ENCODE measurements at places on chromosomes 16 and 17.

DNA sequence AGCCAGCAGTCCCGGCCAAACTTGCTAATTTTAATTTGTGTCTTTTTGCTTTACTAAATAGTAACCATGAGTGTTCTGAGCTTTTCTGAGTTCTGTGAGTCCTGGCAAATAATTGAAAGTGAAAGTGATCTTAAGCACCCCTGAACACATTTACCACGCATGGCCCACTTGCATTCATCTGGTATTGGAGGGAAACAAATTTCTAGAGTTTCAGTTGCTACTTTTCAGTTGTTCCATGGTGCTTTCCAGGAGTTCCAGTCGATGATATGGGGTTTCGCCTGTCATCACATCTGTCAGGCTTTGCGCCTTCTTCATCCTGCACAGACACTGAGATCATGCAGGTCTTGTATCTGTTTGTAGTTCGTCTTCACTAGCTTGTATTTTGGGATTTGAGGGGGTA, 44.1 kb downstream of the CRLF3 start:
- no peak for DNase-seq

DNA sequence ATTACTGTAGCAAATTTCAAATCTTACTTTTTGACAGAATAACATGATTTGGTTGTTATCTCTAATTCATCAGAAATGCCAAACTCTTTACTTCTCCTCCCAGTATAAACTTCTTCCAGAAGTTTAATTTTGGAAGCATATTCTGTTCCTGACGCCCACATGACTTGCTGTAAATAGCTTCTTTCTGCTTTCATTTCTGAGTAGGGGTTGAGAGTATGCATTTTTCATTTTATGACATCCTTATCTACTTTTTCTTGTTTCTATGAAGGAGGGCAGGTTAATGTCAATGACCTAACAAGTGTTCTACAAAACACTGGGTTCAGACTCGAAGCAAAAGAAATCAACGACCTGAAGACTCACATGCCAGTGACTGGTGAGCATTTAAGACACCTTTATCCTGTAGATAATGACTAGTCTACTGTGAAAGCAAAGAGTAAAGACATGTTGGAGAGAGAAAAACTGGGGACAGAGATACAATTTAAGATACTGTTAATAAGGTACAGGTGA, 36.5 kb upstream of the EFCAB3 start:
- DNase-seq: no peak

DNA sequence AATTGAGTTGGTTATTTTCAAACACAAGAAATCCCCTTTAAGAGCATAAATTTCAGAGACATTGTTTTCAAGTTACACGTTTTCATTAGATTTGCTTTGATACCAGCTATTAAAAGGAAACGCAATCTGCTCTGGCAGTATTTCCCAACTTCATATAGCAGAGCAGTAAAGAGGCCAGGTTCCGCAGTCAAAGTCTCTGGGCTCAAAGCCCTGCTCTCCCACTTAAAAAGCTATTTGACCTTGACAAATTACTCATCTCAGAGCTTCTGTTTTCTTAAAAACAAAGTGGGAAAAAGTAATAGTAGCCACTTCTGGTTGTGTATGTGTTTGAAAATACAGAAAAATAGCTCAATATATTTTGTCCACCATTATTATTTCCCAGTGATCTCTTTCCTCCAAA, 89.7 kb upstream of the CDYL2 start:
- DNase-seq: no peak

- DNase-seq: peak; percentile 6
Observed at GRCh38 chr17:69551212-69552010, 136.9 kb downstream of the MAP2K6 start.

- no peak for DNase-seq
Observed at GRCh38 chr16:72380283-72380682, 208.3 kb upstream of the PMFBP1 start.

DNA sequence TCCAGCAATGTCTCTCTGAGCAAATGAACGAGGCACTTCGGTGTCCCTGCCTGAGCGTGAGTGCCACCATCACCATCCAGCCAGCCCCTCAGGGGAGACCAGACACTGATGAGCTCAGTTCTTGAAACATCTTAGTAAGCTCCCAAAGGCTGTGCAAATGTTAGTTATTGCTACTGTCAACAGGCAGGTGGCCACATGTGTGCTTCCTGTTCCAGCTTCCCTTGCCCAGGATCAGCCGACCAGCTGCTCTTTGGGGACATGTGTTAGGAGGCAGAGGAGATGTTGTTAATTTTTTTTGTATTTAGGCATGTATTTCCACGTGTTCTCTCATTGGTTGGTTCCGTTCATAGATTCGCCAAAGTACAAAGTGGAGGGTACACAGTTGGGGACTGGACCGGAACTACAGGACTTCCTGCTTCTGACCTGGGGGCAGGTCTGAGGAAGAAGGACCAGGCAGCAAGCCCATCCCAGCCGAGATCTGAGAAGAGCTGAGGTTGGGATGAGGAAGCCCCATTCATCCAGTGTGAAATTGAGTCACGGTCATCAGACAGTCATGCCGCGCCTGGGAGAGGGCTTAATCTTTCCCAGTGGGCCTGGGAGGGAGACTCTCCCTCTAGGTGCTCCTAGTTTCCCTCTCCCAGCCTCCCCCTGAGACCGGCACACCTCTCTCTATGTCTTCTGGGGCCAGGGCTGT, 3.8 kb downstream of the TTYH2 start:
- DNase-seq: no peak

GRCh38 chr16:82700541-82701235, 73.9 kb downstream of the CDH13 start:
- DNase-seq: peak; percentile 24

DNA sequence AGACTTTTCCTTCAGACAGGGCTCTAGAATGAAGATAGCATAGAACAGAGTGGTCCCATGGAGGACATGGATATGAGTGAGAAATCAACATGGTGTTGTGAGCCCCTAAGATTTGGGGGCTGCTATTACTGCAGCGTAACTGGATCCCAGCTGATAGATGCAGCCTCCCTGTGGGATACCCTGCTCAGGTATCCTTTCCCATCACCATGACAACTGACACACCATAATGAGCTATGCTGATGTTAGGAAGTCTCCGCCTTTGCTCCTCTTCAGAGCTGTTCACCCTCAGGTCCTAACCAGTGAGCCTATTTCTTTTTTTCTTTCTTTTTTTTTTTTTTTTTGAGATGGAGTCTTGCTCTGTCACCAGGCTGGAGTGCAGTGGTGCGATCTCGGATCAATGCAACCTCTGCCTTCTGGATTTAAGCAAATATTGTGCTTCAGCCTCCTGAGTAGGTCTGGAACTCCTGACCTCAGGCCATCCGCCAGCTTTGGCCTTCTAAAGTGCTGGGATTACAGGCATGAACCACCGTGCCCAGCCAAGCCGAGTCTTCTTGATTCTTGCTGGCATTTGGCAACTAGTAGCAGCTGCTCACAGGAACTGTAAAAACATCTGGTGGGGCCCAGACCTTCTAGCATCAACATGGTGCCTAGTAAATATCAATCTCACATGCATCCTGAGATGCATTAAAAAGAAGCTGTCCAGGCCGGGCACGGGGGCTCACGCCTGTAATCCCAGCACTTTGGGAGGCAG, 17.1 kb downstream of the STX4 start:
- DNase-seq: no peak

GRCh38 chr17:79927136-79927661, 88.0 kb upstream of the CBX4 start:
- DNase-seq: no peak

DNA sequence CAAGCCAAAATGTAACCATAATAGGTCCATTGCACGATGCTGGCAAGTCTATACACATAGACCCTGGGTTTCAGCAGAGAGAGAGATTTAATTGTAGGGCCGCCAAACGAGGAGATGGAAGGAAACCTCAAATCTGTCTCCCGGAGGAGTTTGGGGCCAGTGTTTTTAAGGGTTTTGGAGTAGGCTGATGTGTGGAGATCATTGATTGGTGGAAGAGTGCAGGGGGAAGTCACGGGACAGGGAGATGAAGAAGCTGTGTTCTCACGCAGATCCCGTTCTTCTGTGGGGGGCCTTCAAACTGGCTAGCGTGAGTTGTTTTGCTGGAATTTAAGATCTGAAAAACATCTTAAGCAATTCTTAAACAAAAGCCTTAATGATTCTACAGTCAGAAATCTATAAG, 84.8 kb downstream of the KATNIP start:
- no peak for DNase-seq

- no peak for DNase-seq
Observed at GRCh38 chr17:48299760-48300159, 130.3 kb downstream of the SKAP1 start.

GRCh38 chr16:30546115-30546514, 11.5 kb upstream of the ZNF747 start:
- DNase-seq: no peak

GRCh38 chr16:71230122-71230845, at the start of gene HYDIN:
HYDIN (minus strand) TSS chr16:71230722; CDS start chr16:71186895, 43,827 bp downstream.
- peak; percentile 8 for DNase-seq

- DNase-seq: no peak
Observed at GRCh38 chr17:67613961-67614360, 103.8 kb upstream of the NOL11 start.

DNA sequence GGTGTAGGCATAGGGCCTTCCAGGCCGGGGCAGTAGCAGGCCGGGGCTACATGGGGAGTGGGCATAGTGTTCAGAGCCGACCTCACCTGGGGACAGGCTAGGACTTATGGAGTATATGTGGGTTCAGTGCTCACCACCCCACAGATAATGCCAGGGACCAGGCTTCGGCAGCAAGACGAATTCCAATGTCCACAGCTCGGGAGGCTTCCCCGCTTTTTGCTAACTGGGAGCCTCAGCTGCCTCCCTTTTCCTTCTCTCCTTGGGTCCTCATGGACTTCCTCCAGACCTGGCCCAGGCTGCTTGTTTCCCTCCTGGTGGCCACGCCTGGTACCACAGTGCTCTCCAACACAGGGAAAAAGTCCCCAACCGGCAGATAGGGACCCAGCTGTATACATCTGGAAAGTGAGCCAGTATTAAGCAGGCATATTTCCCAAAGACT, 20.1 kb upstream of the SLC46A1 start:
- peak; percentile 15 for DNase-seq

Measured in AG08395 (cell line).